Vagina (tissue), 2 donors: ENCODE measurements at places on chromosomes 1 and 21.

DNA sequence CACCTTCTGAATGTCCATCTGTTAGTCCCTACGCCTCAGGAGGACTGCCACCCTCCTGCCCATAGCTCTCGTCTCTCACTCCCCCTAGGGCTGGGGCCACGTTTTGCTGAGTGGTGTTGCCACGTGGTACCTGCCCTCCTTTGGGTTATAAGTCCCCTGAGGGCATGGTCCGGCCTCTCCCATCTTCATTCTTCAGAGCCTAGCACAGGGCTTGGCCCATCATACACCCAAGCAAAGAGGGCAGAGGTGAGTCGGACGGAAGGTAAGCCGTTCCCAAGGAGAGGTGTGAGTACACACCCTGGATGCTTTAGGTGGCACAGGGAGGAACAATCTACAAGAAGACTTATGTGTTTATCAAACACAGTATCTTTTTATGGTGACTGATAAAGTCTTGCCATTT is 10.9 kb downstream of the PADI2 start:
- DNase-seq: no peak

DNA sequence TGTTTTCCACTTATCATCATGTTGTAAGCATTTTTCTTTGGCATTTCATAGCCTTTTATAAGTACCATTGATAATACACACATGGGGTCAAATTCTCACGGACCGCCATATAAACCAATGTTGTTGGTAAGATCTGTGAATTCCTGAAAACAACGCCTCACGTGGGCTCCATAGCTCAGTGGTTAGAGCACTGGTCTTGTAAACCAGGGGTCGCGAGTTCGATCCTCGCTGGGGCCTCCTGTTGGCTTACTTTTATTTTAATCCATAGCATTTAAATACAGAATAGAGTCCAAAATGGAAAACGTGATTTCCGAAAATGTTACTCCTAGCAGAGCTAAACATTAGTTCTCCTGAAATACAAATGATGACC is 83.1 kb downstream of the HHIPL2 start:
- no peak for DNase-seq

DNA sequence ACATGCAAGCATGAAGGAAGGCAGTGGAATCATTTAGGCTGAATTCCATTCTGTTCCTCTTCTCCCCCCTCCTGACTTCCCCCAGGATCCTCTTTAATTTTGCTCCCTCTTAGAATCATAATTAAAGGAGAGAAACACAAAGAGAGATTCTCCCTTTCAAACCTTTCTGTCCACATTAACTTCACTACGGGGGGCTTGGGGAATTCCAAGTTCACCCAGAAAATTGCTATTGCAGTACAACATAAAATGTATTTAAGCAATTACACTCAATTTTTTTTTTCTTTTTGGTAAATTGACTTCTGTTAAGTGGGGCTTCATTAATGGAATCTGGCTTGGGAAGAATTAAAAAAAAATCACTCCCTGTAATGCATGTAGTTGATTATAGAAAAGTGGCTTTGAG is 13.4 kb upstream of the HMGB4 start:
- no peak for DNase-seq

DNA sequence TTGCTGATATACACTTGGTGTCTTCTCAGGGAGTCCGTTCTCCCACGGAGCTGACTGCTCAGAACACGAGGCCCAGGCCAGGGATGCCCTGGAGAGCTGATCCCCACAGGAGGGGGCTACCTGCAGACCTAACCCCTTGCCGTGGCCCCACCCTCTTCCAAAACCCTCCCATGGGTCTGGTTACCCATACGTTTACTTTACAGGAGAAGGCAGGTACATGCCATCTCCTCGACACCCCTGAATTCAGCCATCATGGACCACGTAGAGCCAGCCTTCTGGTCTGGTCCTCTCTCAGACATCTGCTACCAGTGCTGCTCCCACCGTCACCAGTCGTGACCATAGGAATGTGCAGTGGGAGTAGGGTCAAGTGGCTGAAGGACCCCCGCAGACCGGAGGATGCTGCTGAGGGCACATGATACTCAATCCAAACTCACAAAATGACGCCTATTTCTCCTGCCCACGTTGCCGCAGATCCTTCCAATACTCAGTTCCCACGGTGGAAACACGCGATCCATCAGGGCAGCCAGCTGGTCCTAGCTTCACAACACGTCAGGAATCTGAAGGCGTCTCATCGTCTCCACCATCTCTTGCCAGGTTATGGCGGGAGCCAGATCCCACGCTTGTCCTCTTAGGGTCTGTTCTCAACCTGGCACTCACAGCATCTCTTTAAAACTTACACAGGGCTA is 26.7 kb downstream of the PGBD5 start:
- no peak for DNase-seq

DNA sequence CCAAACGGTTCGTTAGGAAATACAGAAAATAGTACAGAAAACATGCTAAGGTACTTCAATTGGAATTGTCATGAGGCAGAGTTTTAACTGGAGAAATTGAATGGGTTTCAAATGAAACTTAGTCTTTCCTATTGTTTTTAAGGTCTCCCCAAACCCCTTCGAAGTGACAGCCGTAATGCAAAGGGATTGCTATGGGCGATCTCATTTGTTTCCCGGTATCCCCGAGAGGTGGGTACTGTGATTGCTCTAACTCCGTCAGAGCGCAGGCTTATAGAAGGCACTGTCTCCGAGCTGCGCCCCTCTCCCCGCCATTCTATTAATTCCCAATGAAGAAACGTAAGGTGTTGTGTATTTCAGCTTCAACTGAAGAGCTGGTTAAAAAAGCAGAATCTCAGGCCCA is 22.0 kb upstream of the RNF187 start:
- DNase-seq: no peak

DNA sequence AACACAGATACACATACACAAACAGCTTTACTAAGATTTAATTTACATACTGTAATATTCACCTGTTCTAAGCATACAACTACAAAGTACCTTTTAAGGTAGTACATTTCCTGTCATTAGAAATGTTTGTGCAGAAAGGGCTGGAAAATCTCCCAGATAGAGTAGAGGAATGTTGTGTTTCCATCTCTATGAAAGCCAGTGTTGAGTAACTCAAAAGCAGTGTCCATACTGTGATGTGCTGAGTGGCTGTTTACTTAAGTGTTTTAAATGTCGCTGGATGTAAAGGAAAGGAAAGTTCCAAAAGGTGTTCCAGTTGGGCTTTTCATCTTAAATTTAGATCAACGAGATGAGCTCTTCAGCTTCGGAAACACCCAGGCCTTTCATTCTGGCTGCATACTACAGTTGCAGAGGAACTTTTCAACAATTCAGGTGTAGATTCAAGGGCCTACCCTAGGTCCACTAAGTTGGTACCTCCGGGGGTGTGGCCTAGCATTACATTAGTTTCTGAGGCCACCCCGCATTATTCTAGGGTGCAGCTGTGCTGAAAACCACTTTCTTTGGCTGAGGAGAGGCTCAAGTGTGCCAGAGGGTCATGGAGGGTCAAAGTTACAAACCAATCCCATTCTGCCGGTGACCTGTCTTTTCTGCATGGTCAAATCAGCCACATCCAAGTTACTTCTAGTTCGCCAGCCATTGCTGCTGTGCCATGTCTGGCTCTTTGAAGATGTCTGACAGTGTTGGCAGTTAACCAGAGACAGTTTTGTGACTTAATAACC is 78.1 kb downstream of the LRRC8D start:
- peak; percentile 56 for DNase-seq

DNA sequence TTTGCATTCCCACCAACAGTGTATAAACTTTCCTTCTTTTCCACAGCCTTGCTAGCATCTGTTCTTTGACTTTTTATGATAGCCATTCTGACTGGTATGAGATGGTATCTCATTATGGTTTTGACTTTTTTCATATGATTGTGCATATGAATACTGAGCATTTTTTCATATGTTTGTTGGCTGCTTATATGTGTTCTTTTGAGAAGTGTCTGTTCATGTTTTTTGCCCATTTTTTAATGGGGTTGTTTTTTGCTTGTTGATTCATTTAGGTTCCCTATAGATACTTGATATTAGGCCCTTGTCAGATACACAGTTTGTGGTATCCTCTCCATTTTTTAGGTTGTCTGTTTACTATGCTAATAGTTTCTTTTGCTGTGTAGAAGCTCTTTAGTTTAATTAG is 185.8 kb upstream of the SPAG17 start:
- no peak for DNase-seq

DNA sequence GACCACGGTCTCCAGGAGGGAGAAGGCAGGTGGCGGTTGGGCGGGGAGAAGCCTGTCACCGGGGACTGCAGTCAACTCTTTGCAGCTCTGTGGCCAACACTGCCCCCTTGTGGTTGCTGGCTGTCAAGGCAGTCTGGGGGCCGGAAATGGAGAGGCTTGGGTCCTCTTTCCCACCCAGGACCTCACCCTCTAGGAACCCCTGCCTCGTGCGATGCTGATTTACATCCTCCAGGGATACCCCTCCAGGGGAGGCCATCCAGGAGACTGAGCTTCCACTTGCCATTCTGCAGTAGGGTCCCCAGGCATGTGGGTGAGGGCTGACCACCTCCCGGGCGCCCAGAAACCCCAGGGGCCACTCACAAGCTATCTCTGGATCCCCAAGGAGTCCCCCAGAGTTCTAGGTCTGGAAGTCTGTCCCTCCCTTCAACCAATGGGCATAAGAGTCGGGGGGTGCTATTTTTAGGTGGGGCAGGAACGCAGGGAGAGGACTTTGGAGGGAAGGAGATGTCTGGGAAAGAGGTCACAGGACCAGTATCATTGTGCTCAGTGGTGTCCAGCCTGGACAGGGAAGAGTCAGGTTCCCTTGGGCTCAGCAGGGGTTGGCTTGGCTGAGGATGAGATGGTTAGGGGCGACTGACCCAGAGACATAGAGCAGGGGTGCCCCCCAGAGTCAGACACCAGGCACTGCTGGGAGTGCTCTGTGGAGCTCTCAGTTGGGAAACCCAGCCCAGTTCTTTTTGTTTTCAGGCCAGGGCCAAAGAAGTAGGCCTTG is 7.1 kb upstream of the GPR61 start:
- DNase-seq: no peak

- DNase-seq: no peak
These were observed 671 bp downstream of the KIF26B start for GRCh38 chr1:245155272-245156040.

GRCh38 chr1:110011527-110012041 is 22.8 kb upstream of the STRIP1 start:
- DNase-seq: no peak

DNA sequence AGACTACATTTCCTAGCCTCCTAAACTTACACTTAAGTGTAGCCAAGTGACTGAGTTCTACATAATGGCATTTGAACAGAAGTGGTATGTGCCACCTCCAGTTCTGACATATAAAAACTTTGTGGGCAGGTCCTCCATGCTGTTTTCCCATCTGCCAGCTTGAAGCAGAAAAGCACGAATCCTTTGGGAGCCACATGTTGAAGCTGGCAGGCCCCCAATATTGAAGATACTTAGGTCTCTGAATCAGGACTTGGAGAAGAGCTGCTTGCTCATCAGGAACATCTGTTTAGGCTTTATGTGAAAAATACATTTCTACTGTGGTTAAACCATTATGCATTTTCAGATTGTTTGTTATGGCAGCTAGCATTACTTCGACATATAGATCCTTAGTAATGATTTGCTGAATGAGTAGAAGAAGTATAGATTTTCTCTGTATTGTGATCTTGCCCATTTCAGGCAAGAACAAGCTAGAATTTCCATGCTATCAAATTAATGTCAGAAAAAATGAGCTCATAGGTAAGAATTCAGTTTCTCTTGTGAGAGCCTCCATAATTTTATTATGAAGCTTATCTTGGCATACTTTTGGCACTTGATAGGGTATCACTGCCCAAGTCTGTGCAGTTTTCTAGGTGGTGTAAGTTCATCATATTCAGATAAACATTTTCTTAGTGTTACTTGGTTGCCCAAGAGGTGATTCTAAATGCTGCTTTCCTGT is 68.4 kb downstream of the GDAP2 start:
- no peak for DNase-seq

DNA sequence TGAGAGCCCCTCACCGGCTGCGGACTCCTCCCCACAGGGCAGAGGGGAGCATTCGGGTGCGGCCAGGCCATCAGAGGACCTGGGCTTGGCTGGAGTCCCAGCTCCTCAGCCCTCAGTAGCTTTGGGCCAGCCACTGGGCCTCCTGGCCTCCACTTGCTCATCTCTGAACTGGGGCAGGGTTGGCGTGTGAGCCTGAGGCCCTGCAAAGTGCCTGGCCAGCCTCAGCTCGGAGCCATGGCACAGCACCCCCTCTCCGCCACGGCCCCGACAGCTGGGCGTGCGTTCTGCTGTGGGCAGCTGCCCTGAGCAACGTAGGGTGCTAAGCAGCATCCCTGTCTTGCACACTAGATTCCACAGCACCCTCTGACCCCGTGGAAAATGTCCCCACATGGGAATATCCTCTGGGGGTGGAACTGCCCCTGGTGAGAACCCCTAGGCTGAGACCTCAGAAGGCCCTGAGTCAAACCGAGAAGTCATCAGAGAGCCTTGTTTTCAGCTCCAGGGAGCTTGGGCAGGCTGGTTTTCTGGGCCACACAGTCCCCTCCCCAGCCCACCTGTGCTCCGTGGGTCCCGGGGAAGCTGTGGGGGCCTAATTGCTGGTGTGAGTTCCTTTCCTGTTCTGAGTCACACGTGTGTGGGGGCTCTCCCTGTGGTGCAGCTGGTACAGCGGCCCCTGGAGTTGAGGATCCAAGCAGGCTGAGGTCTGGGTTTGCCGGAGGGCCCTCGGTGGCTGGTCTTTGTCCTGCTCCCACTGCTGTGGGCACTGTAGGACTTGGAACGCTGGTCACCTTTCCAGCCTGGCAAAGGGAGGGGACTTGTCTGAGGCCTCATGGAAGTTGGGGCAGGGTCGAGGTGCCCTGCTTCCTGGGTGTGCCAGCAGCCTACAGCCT is 24.5 kb downstream of the TP73 start:
- no peak for DNase-seq

GRCh38 chr1:55580845-55581332 is 365.7 kb upstream of the USP24 start:
- DNase-seq: no peak

- DNase-seq: no peak
These were observed 33.4 kb downstream of the LRRC53 start for GRCh38 chr1:74478979-74479378.

DNA sequence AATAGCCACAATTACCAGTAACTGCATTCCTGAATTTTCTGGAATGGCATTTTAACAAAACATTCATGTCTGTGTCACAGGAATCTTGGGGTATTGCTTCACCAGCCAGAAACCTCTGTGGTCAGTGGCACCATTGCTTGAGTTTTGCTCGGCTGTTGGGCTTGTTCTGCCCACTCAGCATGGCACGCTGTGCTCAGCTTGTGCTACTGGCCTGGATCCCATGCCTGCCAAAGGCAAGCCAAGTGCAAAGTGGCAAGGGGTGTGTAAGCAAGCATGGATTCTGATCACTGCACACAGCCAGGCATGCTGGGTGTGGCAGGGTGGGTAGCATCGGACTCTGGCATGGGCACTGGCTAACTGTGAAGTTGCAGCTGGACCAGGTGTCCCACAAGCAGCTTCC is 1150.9 kb downstream of the MRPL39 start:
- no peak for DNase-seq
